ENCODE measurements at places on chromosomes 7 and 10.

DNA sequence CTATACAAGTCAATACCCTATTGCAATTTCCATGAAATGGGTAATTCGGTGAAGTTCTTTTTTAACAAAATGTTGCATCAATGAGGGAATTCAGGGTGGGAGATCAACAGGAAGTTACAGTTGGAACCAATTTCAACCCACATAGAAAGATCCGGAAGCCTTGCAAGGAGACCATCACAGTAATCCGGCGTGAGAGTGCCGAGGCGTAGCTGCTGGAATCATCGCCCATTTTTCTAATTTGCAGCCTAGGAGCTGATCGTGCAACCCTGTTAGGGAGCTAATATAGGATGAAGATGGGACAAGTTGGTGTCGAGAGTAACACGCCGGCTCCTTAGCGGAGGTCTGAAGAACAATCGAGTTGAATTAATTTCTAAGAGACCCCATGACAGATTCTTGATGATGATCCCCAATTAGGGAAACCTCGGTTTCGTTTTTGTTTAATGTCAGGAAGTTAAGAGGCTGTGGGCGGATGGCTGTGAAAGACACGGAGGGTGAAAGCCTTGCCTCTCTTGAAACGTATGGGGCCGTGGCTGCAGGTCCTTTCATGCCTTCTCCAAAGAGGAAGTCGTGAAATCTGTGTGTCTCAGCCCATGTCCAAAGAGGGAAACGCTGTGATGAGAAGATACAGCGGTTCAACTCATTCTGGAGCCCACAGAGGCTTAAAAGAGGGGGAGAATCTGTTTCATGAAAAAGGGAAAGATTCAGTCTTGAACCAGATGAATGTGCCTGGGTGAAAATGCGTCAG, 51.2 kb upstream of the CARD11 start:
- peak; percentile 65 for DNase-seq

DNA sequence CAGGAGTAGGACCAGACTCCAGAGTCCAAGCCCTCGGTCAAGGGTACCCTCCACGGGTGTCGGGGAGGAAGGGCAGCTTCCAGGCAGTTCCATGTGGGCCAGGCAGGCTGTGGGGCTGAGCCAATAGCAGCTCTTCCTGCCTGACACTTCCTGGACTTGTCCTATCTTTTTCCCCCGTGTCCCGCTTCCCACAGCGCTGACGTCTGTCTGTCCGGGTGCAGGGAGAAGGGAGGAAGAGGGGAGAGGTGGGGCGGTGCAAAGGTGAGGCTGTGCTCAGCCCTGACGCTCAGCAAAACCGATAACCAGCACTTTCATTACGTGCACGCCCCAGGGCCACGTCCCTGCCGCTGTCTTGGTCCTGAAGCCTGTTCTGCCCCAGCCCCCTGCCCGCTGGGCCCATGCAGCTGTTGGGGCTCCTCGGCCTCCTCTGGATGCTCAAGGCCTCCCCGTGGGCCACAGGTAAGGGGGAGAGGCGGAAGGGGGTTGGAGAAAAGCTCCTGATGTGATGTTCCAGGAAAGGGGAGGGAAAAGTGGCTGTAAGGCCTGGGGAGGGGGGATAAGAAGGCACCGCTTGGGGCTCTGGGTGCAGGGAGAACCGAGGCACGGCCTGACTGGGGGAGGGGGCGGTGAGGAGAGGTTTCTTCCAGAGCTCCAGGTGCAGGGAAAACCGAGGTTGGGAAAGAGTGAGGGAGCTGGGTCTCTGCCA, at the start of gene MUC3A:
MUC3A (plus strand) TSS at position 308 of the 706 bp plus-strand sequence; CDS start at position 399, 91 bp downstream.
- DNase-seq: no peak

DNA sequence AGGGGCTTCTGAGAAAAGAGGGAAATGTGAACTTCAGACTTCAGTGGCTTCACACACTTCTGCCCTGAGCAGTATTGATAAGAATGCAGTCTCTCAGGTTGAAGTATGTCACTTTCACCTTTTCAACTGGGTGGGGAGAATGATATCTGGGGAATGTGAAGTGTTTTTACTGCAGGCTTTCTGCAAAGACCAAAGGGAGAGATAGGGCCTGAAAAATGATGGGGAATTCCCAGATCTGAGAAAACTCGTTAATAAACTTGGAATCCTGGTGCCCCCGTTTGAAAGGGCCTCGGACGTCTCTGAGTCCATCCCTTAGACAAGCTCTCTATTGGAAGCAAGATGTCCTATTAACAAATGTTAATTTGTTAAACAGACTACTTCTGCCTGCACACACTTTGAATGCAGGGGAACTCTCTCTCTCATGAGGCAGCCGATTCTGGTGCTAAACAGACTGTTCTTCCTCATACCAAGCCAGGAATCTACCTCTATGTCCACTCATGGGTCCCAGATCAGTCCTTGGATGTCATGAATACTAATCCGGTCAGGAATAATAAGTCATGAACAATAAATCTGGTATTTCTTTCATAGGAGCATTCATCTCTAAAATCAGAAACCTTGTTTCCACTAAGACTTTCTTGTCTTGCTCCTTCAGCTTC, 193.6 kb downstream of the JCAD start:
- DNase-seq: no peak

DNA sequence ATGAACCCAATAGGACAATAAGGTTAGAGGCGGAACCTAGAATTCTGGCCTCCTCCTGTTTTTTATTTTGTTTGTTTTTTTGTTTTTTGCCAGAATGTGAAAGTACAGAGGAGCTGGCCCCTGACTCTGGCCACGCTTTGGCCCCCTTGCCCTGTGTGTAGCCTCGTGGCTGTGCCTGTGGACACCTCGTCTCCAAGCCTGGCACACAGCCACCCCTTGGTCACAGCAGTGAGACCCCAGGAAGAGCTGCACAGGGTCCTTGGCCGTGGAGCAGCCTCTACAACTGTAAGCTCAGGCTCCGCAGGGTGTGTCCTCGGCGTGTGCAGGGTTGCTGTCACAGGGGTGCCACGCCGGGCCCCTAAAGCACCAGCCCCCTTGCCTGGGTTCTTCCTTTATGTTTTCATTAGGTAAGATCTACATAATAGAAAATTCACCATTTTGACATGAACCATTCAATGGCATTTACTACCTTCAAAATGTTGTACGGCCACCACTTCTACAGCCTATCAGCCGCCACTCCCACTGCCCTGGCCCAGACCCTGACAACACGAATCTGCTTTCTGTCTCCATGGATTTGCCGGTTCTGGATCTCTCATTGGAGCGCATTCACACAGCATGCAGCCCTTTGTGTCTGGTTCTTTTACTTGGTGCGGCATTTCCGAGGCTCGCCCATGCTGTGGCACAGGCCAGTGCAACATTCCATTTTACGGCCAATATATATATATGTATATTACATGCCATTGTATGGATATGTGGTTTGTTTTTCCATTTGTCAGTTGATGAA, 51.0 kb downstream of the AMZ1 start:
- no peak for DNase-seq

- no peak for DNase-seq
Observed at GRCh38 chr10:64116707-64117106, 595.5 kb downstream of the REEP3 start.

GRCh38 chr10:8041284-8041991, 13.1 kb upstream of the GATA3 start:
- no peak for DNase-seq

GRCh38 chr7:44448922-44449583, 41.4 kb downstream of the NUDCD3 start:
- no peak for DNase-seq

- DNase-seq: no peak
Observed at GRCh38 chr7:107838816-107839565, 36.0 kb upstream of the SLC26A3 start.

- DNase-seq: no peak
Observed at GRCh38 chr10:118980870-118981269, 48.6 kb upstream of the NANOS1 start.

DNA sequence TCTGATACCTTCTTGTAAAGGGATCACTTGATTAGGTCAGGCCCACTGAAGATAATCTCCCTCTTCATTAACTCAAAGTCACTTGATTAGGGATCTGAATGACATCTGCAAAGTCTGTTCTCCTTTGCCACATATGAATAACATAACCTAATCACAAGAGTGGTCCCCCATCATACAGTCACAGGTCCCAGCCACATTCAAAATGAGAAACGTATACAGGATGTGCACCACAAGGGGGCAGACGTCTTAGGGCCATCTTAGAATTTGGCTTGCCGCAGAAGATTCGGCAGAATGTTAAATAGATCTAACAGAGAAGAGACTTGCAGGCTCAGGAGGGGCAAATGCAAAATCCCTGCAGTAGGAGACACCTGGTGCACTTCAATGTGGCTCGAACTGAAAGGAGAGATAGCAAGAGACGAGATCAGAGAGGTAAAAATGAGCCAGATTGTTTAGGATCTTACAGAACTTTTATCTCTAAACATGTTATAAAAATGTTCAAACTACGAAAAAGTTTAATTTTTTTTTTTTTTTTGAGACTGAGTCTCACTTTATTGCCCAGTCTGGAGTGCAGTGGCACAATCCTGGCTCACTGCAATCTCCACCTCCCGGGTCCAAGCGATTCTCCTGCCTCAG, 10.4 kb upstream of the SMC3 start:
- peak; percentile 67 for DNase-seq

- no peak for DNase-seq
Observed at GRCh38 chr7:151346-152050, 40.9 kb upstream of the FAM20C start.

- DNase-seq: no peak
Observed at GRCh38 chr7:81285142-81285871, 366.5 kb upstream of the SEMA3C start.

DNA sequence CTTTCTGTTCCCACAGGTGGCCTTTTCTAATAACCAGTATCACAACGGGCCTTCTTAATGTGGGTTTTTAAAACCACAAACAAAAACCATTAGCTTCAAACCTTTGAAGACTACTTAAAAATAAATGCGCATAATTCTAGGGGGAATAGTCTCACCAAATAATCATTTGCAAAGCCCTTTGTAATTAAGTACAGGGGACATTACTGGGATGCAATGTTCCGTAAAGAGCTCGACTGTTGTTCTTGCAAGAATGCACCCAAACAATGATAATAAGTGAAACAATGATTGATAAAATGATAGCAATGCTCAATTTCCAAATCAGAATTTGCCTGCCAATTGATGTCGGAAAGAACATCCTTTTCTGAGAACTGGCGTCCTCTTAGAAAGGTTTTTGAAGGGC, 589.1 kb upstream of the ADARB2 start:
- DNase-seq: no peak

DNA sequence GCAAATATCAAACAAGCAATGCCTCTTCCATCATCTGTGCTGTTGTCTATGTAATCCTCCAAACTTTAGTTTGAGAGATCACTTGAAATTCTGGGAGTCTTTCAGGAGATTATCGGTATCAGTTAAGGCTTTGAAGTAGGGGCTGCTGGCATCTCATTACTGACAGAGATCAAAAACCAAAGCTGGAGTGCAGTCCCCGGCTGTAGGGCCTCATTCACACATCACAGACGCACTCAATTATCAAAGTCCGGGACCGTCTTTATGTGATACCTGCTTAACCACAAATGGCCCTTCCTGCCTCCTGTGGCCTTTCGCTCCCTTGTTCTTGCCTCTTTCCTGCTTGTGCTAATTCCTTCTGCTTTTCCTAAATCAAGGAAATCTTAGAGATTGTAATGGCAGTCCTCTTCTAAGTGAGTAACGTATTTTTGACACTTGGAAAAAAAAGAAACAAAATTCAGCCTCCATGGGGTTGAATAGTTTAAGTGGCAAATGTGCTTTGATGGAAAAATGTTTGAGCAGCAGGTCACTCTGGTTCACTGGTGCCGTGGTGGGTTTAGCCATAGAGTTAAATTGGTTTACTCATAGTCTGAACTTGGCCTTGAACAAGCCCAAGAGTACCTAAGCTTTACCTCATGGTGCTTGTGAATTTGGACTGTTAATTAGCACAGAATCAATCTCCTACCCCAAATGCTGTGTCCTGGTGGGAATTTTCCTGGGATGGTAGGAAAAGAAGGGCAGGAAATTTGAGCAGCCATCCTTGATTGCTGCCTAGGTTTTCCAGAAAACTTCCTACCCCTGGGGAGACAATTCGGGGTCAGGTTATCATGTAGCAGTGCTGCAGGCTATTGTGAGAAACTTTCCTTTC, 178.9 kb upstream of the LYZL1 start:
- DNase-seq: no peak

GRCh38 chr10:70430493-70431445, 10.7 kb downstream of the NODAL start:
- no peak for DNase-seq

DNA sequence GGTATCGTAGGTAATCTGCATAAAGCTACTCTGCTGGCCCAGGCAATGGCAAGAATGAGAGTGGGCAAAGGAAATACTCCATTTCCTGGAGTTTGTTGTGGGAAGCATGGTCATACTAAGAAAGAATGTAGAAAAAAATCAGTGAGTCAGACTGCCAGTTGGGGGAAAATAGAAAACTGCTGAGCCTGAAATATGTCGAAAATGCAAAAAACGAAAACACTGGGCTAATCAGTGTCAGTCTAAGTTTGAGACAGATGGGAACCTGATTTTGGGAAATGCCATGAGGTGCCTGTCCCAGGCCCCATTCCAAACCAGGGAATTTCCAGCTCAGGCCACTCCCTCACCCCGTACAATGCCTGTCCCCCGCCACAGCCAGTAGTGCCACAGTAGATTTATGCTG, 150.0 kb downstream of the ZNF33B start:
- DNase-seq: no peak

DNA sequence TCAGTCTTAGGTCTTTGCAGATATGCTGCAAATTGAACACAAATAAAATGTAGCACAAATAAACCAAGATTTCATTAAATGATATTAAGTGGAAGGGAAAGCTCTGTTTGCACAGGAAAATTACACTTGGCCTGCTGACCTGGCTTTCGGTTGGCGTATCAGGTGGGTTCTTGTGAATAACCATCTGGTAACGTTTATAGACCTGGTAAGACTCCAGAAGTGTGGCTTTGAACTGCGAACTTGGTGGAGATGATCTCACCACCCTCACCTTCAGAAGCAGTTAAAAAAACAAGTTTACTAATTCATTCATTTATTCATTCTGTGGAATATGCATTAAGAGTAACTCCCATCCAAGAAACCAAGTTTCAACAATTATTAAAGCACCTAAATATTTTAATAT, 28.1 kb downstream of the ATE1 start:
- DNase-seq: no peak

DNA sequence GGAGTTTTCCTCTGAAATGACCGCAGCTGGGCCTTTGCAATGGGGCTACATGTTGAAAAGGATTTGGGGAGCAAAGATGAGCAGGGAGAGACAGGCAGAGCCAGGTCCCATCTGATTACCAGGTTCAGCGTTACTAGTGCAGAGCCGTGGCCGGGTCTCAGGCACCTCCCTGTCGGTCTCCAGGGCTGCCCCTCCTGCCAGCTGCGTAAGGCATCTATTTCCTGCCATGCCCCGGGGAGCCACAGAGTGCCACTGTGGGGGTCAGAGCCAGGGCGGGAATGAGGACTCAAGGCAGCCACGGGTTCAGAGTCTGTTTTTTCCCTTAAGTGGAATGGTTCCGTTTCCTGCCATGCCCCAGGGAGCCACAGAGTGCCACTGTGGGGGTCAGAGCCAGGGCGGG, 382.6 kb upstream of the SHH start:
- DNase-seq: no peak

DNA sequence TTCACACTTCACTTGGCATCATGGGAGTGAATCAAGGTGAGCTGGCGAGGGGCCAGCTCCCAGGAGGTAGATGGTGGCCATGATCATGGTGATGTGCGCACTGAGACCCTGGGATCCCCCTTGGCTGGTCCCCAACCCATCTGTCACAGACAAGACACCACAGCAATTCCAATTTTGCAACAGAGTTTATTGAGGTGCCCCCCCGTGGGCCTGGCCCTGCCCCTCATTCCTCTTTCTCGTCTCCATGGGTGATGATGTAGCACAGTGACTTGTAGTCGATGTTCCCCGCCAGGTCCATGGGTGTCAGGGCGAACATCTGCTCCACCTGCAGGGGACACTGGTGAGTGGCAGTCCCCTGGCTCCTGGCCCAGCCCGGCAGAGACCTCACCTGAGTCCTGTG, 2.4 kb downstream of the MYL7 start:
- DNase-seq: no peak

Data from CD4-positive, alpha-beta T cell treated with Interleukin-6 at 100 ng/mL for 8 hours (primary cell).